ENCODE measurements at places on chromosomes 7 and 10.
A peak's percentile ranks its signal among the peaks of the same experiment; 100 is the strongest.

GRCh38 chr7:100894860-100895700 lies 608 bp downstream of the ACHE start:
- DNase-seq, result peak; percentile 77

GRCh38 chr10:11805792-11806191 lies 17.4 kb upstream of the PROSER2 start:
- no peak for DNase-seq

DNA sequence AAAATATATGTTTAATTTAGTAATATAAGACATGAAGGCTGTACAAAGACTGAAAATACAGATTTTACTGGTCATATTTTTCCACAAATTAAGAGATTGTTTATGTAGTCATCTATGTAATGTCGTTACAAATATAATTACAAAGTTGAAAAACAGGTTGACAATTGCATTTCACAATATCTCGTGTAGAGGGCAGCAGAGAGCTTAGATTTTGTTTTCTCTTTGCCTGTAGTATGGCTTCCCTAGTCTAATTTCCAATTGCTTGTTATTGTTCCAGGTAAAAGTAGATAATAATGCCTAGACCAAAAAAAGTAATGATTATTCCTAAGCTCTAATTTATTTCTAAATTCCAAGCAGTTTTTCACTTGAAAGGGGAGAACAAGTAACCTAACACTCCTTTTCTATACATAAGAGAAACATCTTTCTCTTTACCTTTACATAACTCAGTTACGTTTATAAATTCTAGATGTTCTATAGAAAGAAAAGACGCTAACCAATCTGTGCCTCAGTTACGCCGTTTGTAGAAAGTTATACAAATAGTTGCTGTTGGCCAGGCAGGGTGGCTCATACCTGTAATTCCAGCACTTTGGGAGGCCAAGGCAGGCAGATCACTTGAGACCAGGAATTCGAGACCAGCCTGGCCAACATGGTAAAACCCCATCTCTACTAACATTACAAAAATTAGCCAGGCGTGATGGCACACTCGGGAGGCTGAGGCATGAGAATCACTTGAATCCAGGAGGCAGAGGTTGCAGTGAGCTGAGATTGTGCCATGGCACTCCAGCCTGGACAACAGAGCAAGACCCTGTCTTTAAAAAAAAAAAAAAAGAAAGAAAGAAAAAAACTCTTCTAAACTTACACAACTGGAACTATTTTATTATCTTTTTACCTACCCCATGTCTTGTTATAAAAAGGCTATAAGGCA lies 30.0 kb downstream of the NET1 start:
- peak; percentile 16 for DNase-seq

DNA sequence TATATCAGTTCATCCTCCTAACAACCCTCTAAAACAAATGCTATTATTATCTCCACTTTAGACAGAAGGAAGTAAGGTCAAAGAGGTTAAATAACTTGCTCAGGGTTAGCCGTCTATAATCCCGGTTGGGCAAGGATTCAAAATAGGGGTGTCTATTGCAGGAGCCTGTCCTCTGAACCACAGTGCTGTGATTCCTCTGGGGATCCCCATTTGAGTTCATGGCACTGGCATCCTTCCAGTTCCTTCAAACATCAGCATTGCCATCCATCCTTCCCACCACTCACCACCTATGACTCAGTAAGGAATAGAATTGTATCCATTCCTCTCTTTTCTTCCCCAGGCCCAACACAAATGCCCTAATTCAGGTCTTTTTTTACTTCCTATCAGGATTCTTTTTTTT lies 25.6 kb downstream of the HPS6 start:
- no peak for DNase-seq

Measured in activated T-cell treated with anti-CD3 and anti-CD28 coated beads, Interleukin-2, amount 50 U/mL, for 72 hours (primary cell).